Pancreas (tissue), 10 donors: ENCODE measurements at places on chromosomes 5 and 9.

DNA sequence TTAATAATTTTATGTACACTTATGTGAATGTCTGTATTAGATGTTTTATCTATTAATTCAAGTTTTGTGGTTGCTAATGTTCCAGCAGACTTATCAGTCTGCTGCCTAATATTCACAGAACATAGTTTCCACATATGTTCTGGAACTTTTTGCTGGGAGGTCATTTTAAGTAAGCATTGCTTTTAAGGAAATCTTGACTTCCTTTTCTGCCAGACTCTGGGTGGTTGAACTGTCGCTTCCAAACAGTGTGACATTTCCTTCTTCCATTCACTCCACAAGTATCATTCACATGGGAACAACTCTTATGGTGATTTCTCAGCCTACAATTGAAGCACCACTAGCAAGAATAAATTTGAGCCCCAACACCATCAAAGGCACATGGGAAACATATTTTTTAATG, 82.9 kb downstream of the PLCXD3 start:
- DNase-seq, result no peak

DNA sequence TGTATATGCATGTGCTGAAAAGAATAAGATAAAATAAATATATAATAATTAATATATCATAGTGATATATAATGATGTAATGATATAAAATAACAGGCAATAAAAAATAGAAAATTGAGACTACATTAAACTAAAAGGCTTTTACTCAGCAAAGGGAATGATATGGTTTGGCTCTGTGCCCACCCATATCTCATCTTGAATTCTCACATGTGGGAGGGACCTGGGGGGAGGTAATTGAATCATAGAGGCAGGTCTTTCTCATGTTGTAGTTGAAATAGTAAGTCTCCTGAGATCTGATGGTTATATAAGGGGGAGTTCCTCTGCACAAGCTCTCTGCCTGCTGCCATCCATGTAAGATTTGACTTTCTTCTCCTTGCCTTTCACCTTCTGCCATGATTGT, 1550.9 kb upstream of the CDH6 start:
- no peak for DNase-seq

GRCh38 chr5:143560378-143560777, 156.9 kb upstream of the NR3C1 start:
- DNase-seq, result no peak

DNA sequence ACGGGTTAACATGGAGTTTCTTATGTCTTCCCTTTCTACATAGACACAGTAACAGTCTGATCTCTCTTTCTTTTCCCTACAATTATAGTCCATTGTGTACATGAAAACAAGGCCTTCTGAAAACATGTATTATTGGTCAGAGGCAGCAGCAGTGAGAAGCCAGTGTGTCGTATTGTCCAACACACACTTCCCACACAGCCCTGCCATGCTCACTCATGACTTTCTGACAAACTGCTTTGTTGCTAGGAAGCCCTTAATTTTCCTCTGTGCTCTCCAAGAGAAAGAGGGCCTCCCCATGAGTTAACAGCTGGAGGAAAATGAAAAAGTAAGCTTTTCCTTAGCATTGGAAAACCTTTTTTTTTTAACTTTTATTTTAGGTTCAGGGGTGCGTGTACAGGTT, 56.4 kb upstream of the N4BP3 start:
- no peak for DNase-seq

DNA sequence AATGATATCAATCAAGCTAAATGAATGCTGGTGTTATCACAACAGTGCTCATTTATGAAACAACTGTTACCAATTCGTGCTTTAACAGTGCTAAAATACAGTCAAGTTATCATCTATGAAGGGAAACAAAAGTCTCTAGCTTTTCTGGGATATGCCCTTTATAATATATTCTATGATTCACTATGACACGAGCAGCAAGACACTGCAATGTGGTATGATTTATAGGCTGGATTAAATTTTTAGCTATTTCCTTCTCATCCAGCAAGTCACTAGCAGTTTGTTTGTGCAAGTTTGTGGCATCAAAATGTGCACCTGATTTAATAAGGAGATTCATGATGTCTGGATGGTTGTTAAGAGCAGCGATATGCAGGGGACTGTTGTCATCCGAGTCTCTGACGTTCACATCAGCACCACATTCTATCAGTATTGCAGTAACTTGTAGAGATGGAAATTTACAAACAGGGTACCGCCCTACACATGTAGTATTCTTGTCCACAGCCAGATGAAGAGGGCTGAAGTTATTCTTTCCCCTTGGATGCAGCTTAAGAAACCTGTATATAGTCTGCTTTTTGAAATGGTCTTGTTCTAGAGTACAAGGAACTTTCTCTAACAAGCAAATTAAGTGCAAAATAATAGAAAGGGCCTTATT, 20.3 kb downstream of the FEM1C start:
- no peak for DNase-seq
